H9 (cell line): ENCODE measurements at places on chromosomes 5 and 9.

GRCh38 chr5:144128844-144129243, 41.6 kb downstream of the YIPF5 start:
- no peak for DNase-seq

DNA sequence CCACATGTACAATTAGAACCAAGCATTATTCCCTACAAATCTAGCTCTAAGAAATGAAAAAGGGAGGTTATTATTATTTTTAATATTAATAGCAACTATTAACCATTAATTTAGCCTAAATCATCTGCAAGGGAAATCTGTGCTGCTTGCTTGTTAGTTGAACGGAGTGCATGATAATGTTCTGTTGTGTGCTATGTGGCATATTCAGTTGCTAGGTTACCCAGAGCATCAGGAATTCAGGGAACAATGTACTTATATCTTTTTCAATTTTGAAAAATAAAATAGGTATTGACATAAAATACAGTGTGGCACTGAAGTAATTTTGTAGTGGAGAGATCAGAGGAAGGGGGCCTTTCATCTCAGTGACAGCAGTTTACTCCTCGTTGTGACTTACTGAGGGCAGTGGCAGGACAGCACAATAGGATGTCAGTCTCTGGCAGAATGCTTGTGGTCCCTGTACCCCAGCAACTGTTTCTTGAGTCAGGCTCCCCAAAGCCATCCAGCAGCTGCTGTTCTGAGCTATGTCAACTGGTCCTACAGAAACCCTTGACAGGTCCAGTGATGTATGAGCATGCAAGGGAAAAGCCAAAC, 173.6 kb downstream of the TMEM161B start:
- DNase-seq = no peak

- DNase-seq = no peak
Observed at GRCh38 chr5:112697322-112697721, 40.4 kb upstream of the APC start.

DNA sequence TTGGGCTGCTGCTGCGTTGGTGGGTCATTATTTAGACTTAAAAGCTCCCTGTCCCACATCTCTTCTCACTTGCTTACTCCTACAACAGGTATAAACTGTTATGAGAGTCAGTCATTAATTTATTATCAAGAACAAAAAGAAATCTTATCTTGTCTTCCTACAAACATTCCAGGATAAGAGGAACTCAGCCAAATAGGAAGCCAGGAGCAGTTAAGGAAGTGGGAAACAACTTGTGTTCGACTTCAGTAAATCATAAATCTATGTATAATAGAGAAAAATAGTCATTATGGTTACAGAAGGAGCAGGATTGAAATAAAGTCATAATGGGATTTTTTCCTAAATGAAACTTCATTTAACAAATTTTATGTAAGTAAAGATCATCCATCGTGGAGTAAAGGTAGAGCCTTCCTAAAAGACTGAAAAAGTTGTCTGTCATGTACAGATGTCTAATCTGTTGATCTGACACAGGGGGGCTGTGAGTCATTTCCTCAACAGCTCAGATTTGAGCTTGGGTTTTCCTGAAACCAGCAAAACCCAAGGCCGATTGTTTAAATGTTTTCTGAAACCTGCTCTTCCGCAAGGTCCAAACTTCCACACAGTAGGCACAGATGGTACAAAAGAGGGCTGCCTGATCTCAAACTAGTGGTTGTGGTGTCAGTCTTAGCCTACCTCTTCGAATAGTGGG, 25.3 kb upstream of the LRRTM2 start:
- DNase-seq = no peak

DNA sequence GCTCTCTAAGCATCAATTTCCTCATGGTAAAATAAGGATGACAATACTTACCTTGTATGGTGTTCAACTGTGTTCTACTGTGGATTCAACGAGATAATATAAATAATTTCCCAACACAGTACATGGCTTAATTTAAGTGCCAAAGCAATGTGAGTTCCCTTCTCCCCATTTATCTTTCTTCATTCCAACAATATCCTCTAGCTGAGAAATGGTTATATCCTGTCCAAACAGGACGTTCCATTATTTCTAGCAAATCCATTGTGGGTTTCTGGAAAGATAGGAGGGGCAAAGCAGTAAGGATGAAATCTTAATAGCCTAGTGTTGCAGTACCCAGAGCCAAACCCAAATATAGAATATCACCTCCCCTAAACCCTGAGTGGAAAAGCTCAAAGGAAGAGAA, 22.0 kb downstream of the ABCA1 start:
- DNase-seq = no peak

GRCh38 chr5:57986761-57987341, 473.0 kb downstream of the PLK2 start:
- DNase-seq = peak; percentile 28

DNA sequence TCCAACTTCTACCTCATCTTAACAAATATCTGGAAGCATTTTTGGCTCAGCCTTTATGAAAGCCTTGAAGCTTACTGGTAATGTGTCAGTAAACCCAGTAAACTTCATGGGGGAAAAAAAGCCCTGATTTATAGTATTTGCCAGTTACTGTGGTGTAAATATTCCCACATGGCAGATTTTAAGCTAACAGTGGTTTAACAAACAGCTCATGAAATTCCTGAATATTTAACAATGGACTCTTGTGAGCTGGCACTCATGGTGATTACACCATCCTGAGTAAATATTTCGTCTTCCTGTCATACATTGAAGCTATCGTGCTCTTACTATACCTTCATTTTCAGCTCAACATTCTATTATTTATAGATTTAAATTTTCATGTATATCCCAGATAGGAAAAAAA, 57.0 kb upstream of the ACOT12 start:
- DNase-seq = no peak

DNA sequence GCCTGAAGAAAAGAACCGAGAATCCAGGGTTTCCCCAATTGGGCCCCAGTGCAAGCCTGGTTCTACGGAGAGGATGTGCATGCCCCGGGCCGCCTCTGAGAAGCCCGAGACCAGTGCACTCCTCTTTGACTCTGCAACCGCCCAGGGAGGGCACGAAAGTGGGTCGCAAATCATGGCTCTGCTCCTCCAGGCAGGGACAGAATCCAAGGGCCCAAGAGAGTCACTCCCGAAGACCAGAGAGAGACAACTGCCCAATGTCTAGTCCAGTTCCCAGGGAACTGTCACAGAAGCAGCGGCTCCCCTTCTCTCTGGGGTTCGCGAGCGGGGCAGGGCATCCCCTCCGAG, 107.8 kb downstream of the PSD2 start:
- DNase-seq = no peak

GRCh38 chr5:174524351-174524750, 200.0 kb upstream of the MSX2 start:
- DNase-seq = no peak

DNA sequence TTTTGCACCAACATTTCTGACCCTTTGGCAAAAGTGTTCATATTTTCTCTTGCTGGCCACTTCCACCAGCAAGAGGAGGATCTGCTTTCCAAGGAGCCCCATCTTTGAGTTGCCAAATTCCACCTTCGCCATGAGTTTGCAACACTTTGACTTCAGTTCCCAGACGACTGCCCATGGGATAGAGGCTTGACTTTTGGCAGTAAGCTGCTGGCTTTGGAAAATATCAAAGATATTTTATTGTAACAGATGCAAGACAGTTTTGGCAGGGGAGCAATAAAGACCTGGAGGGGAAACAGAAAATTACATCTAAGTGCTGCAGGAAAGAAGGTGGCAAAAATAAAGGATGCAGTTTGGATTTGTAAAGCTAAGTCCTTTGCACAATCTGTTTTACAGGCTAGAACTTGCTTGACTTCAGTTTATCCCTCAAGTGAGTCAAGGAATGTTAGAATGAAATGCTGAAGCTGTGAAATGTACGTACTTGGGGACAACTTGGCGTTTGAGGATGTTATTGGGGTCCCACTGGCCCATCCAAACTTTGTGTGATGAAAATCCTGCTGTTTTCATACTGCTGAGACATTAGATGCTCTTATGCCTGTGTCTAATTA, 232.9 kb downstream of the GOLPH3 start:
- DNase-seq = no peak

GRCh38 chr5:158368686-158369085, 509.7 kb upstream of the CLINT1 start:
- DNase-seq = no peak

- DNase-seq = no peak
Observed at GRCh38 chr5:38603691-38604090, 47.2 kb upstream of the LIFR start.

- no peak for DNase-seq
Observed at GRCh38 chr5:125198270-125198974, 452.0 kb upstream of the ZNF608 start.
